Activated T-cell treated with anti-CD3 and anti-CD28 coated beads, Interleukin-2, amount 50 U/mL, for 1 hour (primary cell): ENCODE measurements at places on chromosomes 4 and X.

DNA sequence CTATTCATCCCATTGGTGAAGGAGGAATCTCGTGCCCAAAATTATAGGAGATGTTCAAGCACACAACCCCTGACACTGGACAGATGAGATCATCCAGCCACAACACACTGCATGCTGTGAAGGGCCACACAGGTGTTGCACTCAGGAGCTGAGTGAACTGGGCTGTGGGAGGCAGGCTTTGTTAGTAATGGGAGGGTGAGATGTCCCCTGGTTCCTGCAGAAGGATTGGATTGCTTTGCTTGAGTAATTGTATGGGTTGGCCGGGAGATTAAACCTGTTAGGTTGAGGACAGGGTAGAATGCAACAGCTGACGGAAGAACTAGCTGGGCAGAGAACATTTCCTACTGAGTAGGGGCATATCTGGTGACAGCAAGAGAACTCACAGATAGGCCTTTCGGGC lies 152.2 kb downstream of the TACR3 start:
- DNase-seq, result no peak

DNA sequence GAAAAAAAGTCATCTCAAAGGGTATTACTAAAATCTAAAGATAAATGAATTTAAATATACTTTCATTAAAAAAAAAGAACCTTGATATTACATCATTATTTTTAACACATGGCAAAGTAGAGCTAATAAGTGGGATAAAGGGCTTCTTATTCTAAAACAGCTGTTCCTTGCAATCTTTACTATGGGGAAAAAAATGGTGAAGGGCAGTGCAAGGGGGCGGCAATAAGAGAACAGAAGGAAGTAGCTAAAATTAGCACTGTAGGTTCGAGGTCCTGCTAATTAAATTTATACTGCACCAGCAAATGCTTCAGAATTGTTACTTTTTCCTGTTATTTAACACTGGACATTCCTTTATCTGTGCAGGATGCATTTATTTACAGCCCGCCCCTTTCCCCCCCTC lies 89.4 kb upstream of the HPF1 start:
- DNase-seq, result no peak

DNA sequence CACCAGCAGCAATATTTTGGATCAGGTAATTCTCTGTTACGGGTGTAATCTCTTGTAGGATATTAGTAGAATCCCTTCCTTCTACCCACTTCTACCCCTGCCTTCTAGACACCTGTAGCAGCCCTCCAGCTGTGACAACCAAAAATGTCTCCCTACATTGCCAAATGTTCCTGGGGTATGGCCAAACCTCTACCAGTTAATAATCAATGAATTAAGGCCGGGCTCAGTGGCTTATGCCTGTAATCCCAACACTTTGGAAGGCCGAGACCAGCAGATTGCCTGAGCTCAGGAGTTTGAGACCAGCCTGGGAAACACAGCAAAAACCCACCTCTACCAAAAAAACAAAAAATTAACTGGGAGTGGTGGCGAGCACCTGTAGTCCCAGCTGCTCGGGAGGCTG lies 9.9 kb downstream of the MAML3 start:
- no peak for DNase-seq

GRCh38 chr4:38084877-38085711 lies 124.9 kb downstream of the PTTG2 start:
- no peak for DNase-seq

DNA sequence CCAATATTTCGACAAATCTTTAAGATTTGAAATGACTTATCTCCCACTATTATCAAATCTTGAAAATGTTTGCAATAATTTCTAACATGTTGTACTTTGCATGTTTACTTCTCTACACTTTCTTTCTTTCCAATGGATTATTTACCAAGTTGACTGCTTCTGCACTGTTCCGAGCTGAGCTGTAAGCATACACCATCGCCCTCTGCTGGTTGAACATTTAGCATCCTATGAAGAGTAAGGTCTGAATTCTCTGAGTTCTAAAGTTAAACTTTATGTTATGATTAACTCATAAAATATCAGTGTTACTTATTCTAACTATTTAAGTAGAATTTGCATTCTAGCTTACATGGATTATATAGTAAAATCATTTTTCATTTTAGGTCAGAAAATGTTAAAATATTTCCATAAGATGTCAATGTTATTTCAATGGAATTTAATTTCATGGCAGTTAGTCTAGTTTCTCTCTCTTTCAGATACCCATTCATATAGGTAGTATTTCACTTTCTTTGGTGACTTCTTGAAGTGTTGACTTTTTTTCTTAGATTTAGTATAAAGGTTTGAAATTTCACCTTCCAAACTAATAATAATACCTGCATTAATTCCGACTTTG lies 137.4 kb downstream of the DKK2 start:
- no peak for DNase-seq

- DNase-seq, result no peak
Measured at GRCh38 chrX:39765327-39765726, 332.4 kb downstream of the BCOR start.

DNA sequence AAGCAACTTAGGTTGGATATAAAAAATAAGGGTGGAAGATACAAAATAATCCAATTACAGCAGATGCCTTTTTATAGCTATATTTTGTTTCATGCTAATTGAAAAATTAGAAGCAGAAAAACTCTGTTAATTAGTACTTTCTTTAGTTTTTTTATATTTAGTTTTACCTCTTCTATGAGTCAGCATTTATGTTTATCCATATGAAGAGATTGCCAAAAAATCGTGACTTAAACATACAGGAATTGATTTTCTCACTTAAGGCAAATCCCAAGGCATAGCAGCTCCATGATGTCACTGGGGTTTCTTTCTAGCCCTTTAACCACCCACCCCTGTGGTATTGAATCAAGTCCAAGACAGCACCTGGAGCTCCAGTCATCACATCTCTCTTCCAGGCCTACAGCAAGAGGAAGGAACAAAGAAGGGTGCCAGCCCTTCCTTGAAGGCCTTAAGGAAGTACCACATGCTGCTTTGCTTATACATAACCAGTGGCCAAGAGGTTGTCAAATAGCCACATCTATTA lies 365.8 kb upstream of the TENM3 start:
- DNase-seq, result no peak

DNA sequence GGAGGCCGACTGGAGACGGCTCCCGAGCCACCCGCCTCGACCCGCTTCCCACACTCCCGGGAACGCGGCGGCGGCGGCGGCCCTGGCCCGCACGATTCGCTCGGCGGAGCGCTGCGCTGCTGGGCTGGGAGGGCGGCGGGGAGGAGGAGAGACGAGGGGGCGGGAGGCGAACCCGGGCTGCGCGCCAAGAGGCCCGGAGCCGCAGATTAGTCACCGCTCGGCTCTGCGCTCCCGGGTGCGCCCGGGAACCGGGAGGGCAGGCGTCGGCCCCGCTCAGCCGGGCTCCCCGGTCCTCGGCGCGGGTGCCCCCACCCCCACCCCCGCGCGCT lies 11.2 kb upstream of the BCOR start:
- DNase-seq, result peak; percentile 79

DNA sequence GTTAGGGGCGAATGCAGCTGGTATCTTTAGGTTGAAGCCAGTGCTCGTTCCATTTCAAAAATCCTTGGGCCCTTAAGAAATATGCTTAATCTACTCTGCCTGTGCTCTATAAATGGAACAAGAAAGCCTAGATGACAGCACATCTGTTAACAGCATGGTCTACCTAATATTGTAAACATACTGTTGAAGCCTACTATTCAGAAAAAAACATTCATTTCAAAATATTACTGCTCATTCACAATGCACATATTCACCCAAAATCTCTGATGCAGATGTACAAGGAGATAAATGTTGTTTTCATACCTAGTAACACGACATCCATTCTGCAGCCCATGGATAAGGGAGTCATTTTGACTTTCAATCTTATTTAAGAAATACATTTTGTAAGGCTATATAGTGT lies 106.6 kb downstream of the TBC1D19 start:
- no peak for DNase-seq

GRCh38 chrX:24334461-24334860 lies 20.6 kb upstream of the SUPT20HL2 start:
- no peak for DNase-seq

DNA sequence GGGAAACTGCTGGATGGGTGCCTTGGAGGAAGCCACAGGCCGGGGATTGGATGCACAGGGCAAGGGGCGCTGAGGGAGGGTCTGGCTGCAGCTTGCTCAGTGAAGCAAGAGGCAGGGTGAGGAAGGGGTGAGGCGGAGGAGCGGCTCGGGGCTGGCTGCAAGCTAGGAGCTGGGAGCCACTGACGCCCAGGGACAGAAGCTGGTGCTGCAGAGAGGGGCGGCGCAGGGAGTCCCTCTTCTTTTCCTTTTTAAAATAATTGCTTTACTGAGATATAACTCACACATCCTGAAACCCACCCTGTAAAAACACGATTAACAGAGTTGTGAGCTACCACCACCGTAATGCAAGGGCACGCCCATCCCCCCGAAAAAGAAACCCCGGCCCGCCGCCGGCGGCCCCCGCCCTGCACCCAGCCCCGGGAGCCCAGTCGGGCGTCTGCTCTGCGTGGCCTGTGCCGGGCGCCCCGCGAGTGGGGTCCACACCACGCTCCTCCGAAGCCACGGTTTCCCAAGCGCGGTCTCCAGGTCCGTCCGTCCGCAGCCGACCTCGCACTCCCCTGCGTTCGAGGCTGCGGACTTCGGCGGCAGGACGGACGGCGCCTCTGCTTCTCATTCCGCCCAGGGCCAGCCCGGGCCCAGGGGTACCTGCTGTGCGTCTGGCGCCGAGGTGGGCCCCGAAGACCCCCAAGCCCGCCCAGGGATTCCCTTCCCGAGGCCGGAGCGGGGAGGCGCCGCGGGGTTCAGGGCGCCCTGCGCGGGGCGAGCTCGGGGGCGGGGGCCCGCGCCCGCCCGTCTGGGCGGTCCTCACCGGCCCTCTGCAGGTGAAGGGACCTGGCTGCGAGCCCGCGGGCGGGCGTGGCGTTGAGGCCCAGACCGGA lies 866 bp upstream of the UVSSA start:
- DNase-seq, result peak; percentile 66

- DNase-seq, result no peak
Measured at GRCh38 chr4:37400241-37400881, 155.8 kb downstream of the NWD2 start.

DNA sequence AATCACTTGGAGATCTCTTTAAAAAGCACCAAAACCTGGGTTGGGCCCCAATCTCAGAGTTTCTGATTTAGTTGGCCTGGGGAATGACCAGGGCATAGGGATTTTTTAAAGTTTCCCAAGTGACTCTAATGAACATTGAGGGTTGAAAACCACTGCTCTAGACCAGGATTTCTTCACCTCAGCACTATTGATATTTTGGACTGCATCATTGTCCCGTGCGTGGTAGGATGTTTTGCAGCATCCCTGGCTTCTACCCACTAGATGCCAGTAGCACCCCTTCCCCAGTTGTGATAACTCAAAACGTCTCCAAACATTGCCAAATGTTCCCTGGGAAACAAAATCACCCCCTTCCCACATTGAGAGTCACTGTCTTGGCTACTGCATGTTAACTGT lies 61.8 kb downstream of the ATXN3L start:
- no peak for DNase-seq

DNA sequence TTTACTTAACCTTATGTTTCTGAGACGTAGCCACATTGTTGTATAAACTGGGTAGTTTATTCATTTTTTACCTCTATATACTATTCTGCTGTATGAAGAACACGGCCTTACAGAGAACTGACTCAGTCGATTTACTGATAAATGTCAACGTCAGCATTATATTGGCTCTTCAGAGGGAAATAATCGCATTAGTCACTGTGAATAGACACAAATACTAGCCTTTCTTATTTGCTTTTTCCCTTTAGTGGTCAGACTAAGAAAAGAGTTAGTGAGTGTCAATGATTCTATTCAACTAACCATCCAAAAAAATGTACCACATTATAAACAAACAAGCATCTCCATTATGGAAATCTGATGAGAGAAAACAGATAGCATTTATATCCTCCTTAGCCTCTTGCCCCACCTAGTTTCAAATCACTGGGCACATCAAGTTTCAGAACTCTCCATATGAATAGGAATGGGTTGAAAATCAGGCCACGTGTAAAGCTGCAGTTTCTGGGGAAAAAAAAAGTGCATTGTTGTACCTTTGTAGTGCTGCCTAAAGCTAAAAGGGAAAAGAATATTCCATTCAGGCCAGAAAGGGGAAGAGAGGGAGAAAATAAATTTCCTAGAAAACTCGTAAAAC lies 146.7 kb upstream of the VCX3A start:
- DNase-seq, result no peak

DNA sequence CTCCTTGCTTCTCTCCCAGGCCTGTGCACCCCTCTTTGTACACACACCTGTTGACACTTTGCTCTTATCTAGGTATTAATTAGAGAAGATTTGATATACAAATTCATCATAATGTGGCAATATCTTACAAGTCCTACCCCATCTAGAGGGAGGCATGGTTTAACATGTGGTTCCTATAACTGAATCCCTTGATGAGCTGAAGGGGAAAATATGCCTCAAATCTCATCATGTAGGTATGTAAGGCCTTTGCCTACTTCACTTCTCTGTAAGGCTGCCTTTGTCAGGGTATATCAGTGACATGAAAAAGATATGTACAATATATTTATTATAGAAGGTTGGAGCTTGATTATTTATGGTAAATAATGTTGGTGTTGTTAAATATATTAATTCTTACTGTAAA lies 31.9 kb downstream of the HTR2C start:
- DNase-seq, result no peak

DNA sequence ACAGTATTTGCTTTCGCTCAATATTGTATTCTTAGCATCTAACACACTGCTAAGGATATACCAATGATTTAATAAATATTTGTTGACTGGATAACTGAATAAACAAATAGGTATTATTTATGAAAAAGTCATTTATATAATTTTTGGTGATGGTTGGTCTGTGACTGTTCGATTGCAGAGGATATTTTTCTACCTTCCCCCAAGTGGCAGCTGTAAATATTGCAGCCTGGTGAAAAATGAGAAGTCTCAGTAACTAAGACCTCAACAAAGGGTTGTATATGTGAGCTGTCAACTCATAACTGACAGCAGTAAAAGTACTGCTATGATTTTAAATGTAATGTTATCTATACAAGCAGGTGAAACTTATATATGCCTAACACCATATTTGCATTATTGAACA lies 36.0 kb downstream of the HTR2C start:
- DNase-seq, result no peak

- DNase-seq, result no peak
Measured at GRCh38 chr4:37667197-37668100, 18.7 kb downstream of the RELL1 start.

- DNase-seq, result no peak
Measured at GRCh38 chr4:76200771-76201231, 12.8 kb downstream of the SCARB2 start.

- no peak for DNase-seq
Measured at GRCh38 chr4:153773236-153773690, 13.4 kb upstream of the RNF175 start.

- no peak for DNase-seq
Measured at GRCh38 chr4:165839615-165840333, 33.3 kb upstream of the TLL1 start.
